ENCODE measurements at places on chromosomes 1 and 21.

- DNase-seq: no peak
These were observed 104.9 kb upstream of the SOD1 start for GRCh38 chr21:31554511-31555022.

- no peak for DNase-seq
These were observed 36.1 kb downstream of the DNTTIP2 start for GRCh38 chr1:93842750-93843500.

DNA sequence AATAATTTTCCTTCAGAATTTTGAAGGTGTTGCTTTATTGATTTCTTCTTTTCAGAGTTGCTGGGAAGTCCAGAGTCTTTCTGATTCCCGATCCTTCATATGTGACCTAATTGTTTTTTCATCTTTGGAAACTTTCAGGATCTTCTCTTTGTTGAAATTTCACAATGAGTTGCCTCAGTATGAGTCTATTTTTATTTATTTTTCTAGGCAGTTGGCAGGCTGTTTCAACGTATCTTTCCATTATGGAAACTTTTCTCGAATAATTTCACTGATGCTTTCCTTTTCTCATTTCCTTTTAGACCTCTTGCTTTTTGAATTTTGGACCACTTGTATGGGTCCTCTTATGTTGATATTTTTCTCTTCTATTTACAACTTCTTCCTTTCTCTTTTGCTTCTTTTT lies 354.3 kb downstream of the TGFB2 start:
- no peak for DNase-seq

- DNase-seq: no peak
These were observed 38.6 kb upstream of the ABCD3 start for GRCh38 chr1:94379615-94380014.

GRCh38 chr1:231606712-231607111 lies 19.9 kb upstream of the DISC1 start:
- DNase-seq: no peak

Data from right renal cortex interstitium (tissue), 3 donors.